ENCODE measurements at places on chromosomes 1 and 21.

DNA sequence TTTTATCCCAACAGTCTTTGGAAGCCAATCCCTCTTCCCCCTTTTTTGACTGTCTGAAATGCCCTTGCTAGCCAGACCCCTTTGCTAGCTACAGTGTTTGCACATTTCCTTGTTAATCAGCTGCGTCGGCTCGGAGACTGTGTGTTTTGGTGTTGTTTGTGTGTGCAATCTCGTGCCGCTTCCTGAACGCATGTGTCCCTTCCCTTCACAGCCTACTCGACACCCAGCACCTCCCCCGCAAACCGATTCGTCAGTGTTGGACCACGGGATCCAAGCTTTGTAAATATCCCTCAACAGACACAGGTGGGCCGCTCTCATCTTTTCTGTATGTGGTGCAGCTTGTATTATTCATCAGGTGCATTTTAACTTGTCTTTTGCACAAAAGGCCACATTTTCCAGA is 298.7 kb downstream of the TM2D1 start:
- no peak for DNase-seq

DNA sequence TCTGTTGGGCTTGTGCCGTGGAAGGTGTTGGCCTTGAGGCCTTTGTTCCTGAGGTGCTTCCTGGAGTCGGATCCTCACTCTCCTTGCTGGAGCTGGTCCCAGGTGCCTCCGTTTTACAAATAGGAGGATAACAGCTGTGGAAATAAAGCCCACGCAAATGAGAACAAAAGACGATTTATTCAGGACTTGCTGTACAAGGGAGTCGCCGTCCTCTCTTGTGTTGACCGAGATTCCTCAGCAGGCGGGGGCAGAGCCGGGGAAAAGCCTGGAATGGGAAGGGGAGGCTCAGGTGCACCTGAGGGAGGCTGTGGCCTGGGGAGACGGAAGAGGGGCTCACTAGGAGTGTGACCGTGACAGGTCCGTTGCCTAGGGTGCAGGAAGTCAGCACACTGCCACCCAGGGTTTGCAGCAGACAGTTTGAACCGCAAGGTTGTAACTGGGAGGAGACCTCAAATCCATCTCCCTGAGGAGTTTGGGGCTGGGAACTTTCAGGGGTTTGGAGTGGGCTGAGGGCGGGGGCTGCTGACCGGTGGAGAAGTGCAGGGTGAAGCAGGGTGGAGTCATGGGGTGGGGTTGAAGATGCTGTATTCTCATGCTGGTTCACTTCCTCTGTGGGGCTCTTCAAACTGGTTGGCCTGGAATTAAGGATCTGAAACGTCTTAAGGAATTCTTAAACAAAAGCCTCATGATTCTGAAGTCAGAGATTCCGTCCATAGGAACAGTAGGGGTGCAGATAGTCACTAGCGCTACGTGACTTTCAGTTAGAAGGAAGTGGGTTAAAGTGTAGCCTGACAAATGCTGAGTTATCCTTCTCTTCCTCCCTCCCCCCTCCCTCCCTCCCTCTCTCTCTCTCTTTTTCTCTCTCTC is 2.6 kb upstream of the CSTB start:
- DNase-seq, result no peak

DNA sequence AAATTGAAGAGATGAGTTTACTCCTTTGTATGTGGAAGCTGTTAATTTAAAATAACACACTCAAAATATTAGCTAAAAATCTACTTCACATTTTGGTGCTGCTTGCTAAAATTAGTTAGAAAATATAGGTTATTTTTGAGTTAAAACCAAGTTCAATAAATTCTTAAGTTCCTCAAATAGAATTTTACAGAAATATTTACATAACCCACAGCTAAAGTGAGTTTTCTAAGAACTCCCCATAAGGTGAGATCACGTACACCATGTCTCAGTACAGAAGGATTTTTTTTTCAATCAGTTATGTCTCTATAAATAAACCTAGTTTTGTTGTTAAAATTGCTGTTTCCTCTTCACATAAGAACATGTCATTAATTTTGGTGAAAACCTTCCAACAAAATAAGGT is 108.0 kb downstream of the SDCCAG8 start:
- DNase-seq, result no peak

DNA sequence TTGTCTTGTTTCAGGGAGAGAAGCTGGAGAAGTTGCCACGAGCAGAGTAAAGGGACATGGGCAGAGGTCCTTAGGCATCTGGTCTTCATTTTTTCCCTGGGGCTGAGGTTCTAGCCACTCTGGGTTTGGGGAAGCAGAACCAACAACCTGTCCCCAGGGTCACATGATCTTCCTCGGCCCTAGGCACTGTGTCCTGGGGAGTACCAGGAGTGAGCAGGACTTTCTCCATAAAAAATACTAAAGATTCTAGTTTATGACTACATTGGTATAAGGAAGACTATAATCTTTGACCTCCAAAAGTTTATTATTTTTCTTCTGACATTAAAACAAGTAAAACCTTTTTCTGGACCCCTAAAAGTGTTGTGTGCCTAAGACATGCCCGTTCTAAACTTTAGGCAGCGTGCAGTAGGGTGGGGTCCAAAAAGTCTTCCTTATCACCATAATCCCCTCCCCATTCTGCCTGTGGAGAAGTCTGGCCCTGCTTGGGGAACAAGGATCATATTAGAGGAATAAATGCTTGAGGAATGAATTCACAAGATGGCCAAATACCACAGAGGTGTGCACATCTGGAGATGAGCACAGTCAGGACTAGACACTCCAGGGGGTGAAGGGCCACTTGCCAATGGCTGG is 19.3 kb upstream of the IGSF3 start:
- DNase-seq, result no peak

DNA sequence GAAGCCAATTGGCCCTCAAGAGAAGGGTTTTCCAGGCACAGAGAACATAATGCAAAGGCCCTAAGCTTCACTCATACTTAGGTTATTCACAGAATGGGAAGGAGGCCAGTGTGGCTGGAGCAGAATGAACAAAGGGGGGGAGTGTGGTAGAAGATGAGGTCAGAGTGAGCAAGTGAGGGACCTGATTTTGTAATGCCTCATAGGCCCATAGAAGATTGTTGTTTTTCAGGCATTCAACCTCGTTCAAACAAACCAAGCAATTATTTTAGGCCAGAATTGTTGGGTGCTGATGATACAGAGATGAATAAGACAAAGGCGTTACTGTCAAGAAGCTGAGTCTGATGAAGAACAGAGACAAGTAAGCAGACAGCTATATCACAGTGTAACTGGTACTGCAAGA is 54.5 kb upstream of the RAP1A start:
- DNase-seq, result no peak

GRCh38 chr1:32933742-32934322 is 30.8 kb downstream of the RNF19B start:
- DNase-seq, result no peak

Measured in GM06990 (cell line).